ENCODE measurements at places on chromosomes 3 and 15. TPM values are rescaled to one million over a fixed set of nuclear protein-coding genes. Genes with fewer than 3 reads are reported as not detected.

DNA sequence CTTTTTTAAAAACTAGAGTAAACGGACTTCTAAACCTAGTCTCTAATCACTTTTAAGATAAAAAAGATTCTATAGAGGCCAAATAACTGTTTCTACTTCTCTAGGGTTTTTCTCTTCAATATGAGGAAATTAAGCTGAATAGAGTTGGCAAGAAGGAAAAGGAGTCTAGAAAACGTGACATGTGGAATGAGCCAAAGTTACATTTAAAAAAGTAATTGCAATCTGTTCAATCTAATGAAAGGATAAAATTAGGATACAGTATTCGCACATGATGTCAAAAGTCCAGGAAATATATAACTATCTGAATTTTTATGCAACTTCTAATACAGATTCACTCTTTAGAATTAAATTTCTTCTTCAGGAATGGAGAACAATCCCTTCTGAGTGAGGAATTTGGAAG, 300.1 kb downstream of the ULK4 start:
- H3K4me3 ChIP-seq = no peak overlapping the region
- H3K27ac ChIP-seq = no peak overlapping the region
- H3K27me3 ChIP-seq = no peaks in the 10 kb centered on the region
- H3K4me1 ChIP-seq = no peaks in the 10 kb centered on the region
- H3K36me3 ChIP-seq = no peaks in the 10 kb centered on the region

- DNase-seq = no peak
- no peak overlapping the region for H3K4me3 ChIP-seq
- H3K36me3 ChIP-seq = no peaks in the 10 kb centered on the region
- no peaks in the 10 kb centered on the region for H3K4me1 ChIP-seq
Measured at GRCh38 chr15:94243418-94243817, 12.1 kb downstream of the MCTP2 start.

DNA sequence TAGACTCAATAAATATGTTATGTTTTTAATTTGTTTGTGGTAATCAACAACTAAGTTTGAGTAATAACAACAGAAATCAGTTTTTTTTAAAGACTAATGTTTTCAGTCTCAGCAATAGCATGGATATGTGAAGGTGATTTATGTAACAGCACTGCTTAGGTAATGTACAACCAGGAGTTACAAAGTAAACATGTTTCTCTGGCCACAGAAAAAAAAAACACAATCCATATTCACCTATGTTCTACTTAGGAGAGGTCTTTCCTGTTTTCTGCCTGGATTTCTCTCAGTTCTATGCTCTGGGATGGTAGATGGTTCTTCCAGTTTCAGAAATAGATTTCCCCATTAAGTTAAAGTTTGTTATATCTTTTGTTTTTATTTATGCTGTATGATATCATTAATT, 579.4 kb downstream of the SI start:
- no peak for DNase-seq
- no peaks in the 10 kb centered on the region for H3K36me3 ChIP-seq
- H3K27ac ChIP-seq = no peak overlapping the region
- H3K4me3 ChIP-seq = no peak overlapping the region
- no peaks in the 10 kb centered on the region for H3K27me3 ChIP-seq

Gene PROS1
- 32.4 TPM for total RNA-seq

DNA sequence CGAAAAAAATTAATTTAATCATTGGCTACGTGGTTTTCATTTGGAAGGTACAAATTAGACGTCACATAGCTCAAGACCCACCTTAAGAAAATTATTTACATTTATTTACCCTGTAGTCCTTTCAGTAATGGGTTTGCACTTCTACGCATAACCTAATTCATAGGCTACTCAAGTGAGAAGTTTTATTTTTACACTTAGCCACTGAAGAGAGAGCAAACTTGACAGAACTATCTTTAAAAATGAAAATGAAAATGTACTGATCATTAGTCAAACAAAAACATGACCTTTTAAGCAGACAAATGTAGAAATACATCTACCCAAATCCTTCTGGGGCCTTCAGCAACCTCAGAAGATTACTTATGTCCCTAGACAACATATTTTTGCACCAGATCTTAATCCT, 269.4 kb upstream of the TTC14 start:
- no peak overlapping the region for H3K4me3 ChIP-seq
- no peaks in the 10 kb centered on the region for H3K4me1 ChIP-seq
- no peak overlapping the region for H3K27ac ChIP-seq
- no peaks in the 10 kb centered on the region for H3K27me3 ChIP-seq
- DNase-seq = no peak

Gene IGSF11
- total RNA-seq = 9.3 TPM

GRCh38 chr15:98568382-98569017, 79.8 kb upstream of the IGF1R start:
- no peaks in the 10 kb centered on the region for H3K27me3 ChIP-seq
- no peak overlapping the region for H3K4me3 ChIP-seq
- no peaks in the 10 kb centered on the region for H3K4me1 ChIP-seq
- DNase-seq = no peak
- no peaks in the 10 kb centered on the region for H3K36me3 ChIP-seq

DNA sequence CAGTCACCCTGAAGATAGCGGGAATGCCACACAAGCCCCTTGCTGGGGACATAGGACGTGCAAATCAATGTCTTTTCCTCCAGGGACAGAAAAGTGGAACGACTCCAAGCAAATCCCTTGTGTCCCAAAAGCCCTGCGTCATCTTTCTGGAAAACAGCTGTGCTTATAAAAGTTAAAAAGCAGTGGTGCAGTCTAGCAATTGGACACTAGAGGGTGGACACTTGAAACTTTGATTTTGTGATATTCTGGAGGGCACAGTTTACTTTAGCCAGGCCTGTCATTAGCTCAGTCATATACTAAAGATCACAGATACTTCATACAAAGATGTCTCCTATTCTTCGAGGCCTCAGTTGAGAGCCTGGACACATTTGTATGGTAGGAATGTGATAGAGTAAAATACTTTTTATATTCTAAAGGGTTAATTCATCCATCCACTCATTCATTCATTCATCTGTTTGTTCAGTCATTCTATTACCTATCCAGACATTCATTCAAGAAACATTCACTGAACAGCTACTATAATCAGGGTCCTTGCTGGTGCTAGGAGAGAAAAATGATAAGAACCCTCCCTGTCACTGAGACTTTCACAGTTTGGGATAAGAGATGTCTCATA, 63.8 kb upstream of the ANKRD34C start:
- no peak for DNase-seq
- no peak overlapping the region for H3K4me3 ChIP-seq
- H3K27ac ChIP-seq = no peak overlapping the region
- no peaks in the 10 kb centered on the region for H3K4me1 ChIP-seq
- H3K27me3 ChIP-seq = no peaks in the 10 kb centered on the region

GRCh38 chr3:11224870-11225229, 47.3 kb upstream of the ATG7 start:
- H3K4me3 ChIP-seq = peak overlapping the region; percentile 30
- no peak for DNase-seq
- H3K27ac ChIP-seq = peak overlapping the region; percentile 71
- H3K36me3 ChIP-seq = no peaks in the 10 kb centered on the region
- no peaks in the 10 kb centered on the region for H3K4me1 ChIP-seq
- H3K27me3 ChIP-seq = no peaks in the 10 kb centered on the region

DNA sequence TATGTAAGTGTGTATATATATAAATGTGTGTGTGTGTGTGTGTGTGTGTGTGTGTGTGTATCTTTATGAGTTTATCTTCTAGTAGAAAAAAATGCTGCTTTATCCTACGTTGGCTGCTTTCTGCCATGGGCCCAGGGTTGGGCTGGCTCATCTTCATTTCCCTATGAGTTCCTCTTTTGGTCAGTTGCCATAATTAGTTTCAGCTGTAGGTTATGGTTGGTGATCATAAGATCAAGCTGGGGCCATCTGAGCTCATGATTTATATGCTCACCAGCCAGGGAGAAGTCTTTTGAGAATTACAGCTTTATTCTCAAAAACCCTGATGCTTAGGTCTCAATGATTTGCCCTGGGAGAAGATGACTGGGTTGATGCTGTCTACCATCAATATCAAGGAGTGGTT, 775.8 kb upstream of the ARPP21 start:
- no peaks in the 10 kb centered on the region for H3K4me1 ChIP-seq
- H3K27ac ChIP-seq = no peak overlapping the region
- H3K27me3 ChIP-seq = no peaks in the 10 kb centered on the region
- no peaks in the 10 kb centered on the region for H3K36me3 ChIP-seq
- DNase-seq = peak; percentile 4
- no peak overlapping the region for H3K4me3 ChIP-seq

GRCh38 chr15:66078929-66079275, 174.6 kb downstream of the MEGF11 start:
- peaks cover 12% of the 10 kb centered on the region for H3K4me1 ChIP-seq
- H3K36me3 ChIP-seq = no peaks in the 10 kb centered on the region
- peaks cover 10% of the 10 kb centered on the region for H3K27me3 ChIP-seq
- H3K4me3 ChIP-seq = no peak overlapping the region
- H3K27ac ChIP-seq = no peak overlapping the region

Gene GOLGA6D
- not detected for total RNA-seq

DNA sequence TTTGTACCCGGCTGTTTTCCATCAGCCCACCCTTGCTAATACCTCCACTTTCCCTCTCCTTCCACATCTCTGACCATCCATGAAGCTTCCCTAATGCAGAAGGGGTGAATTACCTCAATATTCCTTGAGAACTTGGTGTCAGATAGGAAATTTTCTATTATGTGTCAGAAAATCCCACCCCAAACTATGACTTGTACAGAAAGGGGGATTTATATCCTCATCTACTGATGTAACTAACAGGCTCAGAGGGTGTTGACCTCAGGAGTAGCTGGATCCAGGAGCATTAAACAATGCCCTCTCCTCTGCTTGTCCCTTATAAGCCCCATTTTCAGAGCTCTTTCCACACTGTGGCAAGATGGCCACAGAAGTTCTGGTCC, 242.8 kb upstream of the TLE3 start:
- H3K27me3 ChIP-seq = no peaks in the 10 kb centered on the region
- H3K4me1 ChIP-seq = peaks cover 39% of the 10 kb centered on the region
- no peak overlapping the region for H3K4me3 ChIP-seq

Gene GRK7
- not detected for total RNA-seq
